Stimulated activated CD8-positive, alpha-beta memory T cell treated with anti-CD3 and anti-CD28 coated beads, Interleukin-2, amount 100 ng/mL, for 1 hour (primary cell): ENCODE measurements at places on chromosomes 12 and 14.

DNA sequence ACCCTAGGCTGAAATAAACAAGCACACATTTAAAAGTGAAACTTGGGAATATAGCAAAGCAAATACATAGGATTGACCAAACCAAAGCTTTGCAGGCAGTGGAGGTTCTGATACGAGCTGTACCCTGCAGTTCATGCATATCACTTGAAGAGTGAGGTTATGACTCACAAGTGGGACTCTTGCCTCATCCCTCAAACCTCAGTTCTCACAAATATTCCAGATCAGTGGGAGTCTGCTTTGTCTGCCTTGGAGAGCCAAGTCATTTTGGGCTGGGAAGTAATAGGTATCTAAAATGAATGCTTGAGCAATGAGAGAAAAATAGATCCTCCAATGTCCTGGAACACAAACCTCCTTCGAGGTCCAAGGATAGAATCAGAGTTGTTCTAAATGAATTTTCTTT, 116.4 kb downstream of the LRIG3 start:
- no peak for DNase-seq

DNA sequence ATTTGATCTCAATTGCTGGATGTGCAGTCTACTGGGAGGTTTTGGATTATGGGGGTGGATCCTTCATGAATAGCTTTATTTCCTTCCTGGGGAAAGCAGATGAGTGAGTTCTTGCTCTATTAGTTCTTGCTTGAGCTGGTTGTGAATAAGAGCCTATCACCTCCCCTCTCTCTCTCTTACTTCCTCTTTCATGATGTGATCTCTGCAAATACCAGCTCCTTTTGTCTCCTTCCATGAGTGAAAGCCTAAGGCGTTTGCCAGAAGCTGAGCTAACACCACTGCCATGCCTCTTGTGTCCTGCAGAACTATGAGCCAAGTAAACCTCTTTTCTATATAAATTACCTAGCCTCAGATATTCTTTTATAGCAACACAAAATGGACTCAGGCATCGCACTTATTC, 302.7 kb downstream of the CCER1 start:
- DNase-seq: no peak

DNA sequence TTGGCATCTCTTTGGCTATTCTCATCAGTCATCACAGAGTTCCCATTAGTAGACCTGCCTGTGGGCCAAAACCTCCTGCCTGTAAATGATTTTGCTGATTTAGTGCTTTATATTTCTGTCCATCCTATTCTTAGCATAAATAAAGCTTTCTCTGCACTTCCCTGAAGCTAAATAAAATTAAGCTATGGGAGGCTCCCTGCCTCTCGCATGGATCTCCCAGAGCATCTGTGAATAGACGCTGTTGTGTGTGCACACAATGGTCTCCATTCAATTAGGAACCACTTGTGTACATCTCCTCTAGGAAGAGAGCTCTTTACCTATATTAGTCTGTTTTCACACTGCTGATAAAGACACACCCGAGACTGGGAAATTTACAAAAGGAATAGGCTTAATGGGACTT, 80.4 kb downstream of the PPFIBP1 start:
- DNase-seq: no peak

GRCh38 chr12:54935235-54935951, 49.2 kb downstream of the TESPA1 start:
- DNase-seq: no peak

- DNase-seq: no peak
Measured at GRCh38 chr14:42862114-42862513, 1255.4 kb downstream of the LRFN5 start.

GRCh38 chr12:93808169-93808899, 131.2 kb downstream of the CRADD start:
- no peak for DNase-seq

DNA sequence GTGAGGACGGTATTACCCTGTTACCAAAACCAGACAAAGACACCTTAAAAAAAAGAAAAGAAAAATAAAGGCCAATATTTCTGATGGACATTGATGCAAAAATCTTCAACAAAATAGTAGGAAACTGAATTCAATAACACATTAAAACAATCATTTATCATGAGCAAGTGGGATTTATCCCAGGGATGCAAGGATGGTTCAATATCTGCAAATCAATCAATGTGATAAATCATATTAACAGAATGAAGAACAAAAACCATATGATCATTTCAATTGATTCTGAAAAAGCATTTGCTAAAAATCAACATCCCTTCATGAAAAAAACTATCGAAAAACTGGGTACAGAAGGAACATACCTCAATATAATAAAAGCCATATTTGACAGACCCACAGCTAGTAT, 32.3 kb upstream of the ATP2B1 start:
- DNase-seq: no peak

DNA sequence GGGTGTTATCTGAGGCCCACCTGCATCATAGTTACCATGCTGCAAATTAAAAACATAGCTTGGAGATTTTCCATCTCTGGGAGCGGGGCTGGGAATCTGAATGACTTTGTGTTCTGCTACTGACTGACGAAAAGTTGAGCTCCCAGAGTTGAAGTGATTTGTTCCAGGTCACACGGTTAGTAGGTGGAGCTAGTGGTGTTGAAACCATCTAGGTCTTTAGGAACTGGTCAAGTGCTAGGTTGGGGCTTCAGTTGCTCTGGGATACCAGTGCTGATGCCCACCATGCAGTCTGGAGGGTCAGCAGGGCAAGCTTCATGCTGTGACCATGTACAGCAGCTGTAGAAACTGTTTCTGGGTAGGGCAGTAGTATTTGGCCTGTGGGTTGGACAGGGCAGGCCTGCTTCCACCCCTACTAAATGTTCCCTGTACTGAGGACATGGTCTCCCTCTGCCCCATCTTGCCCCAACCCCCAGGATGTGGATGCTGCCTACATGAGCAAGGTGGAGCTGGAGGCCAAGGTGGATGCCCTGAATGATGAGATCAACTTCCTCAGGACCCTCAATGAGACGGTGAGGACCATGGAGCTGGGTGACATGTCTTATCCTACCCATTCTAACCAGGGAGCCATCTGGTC, 5.3 kb downstream of the KRT7 start:
- DNase-seq: no peak

DNA sequence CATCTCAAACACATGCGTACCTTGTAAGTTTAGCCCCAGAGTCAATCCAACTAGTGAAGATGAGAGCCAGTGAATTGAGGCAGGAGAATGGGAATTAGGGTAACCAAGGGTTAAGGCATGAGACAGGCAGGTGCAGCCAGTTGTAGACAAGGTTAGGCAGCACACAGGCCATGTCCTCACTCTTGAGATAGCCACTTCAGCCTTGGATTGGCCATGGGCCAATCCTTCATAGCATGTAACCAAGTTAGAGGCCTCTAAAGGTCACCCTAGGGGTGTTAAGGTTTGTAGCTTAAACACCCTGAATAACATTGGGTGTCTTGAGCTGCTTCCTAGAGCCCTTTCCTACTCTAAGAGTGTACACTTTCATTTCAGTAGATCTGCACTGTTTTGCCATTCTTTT, 208.2 kb upstream of the RBM19 start:
- DNase-seq: no peak

- no peak for DNase-seq
Measured at GRCh38 chr12:117356048-117356447, 5.4 kb downstream of the NOS1 start.

- DNase-seq: no peak
Measured at GRCh38 chr12:113273053-113273725, 51.9 kb downstream of the TPCN1 start.

- no peak for DNase-seq
Measured at GRCh38 chr14:104004849-104005248, 62.5 kb upstream of the RD3L start.

DNA sequence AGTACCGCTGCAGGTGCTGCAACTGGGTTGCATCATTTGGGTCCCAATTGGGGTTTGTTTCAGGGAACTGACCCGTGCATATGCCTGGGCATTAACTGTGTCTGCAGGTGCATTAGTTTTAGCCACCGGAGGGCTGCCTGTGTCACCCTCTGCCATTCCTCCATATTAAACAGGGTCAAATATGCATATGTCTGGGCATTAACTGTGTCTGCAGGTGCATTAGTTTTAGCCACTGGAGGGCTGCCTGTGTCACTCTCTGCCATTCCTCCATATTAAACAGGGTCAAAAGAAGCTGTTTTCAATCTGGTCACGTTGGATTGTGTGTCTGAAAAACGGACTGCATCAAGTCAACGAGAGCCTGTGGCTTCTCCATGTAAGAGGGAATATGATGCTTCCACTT, 1317.0 kb downstream of the TMEM121 start:
- DNase-seq: no peak

DNA sequence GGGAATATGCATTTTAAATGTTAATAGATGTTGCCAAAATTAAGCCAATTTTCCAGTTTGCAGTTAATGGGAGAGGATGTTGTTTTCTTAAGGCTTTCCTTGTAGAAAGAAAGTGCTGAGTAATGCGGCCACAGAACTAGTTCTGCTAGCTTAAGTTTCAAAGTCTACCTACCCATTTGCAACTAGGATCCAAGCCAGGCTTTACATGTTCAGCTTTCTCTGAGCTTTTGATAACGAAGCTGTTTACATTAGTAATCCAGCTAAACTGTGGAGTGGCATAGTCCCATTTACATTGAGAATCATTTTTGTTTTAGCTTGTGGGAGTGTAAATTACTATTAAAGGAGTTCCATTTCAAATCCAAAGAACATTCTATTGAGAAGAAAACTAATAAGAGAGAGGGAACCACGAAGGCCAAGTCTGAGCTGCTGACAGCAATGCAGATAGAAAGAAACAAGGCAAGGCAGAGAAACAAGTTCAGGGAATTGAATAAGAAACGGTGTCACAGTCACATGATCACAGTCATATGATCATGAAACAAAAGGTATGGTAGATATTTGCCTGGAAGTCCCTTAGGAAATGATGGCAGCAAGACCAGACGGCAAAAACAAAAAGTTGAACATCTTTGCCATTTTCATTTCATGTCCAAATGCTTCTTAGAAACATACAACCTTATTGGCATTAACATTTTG, 274.9 kb downstream of the PAWR start:
- DNase-seq: no peak

GRCh38 chr14:71752111-71752738, 180.0 kb upstream of the RGS6 start:
- DNase-seq: no peak

DNA sequence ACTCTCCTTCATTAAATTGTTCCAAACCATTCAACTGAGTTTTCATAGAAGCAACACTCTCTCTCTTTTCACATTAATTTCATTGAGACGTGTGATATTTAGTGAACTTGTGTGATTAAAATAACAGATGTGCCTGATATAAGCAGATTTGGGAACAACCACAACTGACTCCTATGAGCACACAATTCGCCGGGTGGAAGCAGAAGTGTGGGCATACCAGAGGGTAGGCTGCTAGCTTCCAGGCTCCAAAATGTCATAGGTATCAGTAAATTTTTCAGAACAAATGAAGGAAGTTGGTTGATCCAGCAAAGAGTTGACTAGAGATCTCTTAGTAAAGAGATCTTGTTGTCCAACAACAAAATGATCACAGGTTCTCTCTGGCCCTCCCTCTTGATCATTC, 429.7 kb downstream of the DPF3 start:
- no peak for DNase-seq

DNA sequence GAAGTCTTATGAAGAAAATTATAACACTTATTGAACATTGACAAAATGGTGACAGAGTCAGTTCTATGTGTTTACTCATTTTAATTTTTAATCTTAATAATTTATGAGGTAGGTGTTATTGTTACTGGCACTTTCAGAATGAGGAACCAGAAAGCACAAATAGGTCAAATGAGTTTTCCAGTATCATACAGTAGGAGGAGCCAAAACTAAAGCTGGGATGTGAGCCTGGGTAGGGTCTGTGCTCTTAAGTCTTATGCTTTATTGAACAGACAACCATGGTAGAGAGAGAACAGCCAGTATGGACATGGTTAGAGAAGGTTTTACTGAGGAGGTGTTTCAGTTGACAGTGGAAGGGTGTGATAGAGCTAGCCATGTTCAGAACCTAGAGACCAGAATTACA, 775.7 kb downstream of the TMTC2 start:
- no peak for DNase-seq

DNA sequence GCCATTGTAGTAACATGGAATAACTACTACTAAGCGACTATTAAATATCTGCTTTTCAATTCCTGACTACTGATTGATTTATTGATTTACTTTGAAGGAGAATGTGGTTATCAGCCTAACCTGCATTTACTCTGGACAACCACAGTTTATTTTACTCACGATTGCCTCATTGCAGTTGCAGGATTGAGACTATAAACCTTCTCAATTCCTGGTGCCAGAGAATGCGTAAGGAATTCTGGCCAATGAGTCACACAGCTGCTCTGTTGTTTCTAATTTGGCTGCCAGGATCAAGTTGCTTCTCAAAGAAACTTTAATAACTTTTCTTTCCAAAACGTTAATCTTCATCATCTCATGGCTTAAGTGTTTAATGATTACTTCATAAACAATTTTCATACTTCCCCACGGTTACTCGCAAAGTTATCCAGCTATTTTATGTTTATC, 13.1 kb upstream of the TMTC1 start:
- DNase-seq: no peak

DNA sequence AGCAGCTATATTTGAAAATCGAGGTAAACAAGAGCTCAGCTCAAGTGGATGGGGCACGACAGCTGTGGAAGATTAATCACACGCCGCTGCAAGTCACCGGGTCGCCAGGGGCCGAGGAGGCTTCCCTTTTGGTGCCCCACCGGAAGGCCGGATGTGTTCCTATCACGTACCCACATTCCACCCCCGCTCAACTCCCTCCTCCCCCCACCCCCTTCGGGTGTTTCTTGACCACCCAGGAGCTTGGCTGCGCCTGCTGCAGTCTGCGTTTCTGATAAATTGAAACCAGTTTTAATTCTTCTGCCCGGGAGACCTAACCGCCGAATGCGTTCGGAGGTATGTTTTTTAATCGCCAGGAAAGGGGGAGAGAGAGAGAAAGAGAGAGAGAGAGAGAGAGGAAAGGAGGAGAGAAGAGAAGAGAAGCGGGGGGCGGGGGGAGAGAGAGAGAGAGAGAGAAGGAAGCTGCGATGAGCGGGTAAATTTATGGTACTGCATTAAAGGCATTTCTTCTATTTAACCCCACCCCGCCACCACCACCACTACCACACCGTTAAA, 1.8 kb downstream of the SLC8A3 start:
- DNase-seq: no peak

DNA sequence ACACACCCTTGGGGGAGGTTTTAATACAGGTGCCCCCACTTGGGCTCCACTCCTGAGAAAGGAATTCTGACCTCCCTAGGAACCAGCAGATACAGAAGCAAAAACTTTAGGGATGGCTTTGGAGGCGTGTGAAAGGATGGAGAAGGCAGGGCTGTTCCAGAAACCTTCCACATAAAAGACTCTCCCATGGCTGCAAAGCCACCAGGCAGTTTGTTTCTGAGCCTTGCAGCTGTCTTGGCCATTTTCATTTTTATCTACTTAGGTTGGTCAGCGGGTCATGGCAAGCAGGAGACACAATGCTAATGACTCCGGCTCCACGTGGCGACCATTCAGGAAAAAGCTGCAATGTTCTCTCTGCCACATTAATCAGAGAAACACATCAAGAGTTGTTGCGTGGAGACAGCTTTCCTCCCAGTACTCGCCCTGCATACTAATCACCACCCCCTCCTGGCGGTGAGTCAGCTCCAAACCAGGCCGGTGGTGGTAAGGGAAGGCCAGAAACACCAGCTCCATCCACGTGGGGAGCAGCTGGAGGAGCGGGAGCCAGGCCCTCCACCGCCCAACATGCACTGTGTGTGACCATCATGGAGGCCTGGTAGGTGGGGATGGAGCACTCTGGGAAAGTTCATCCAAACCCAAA, 30.9 kb upstream of the IRF2BPL start:
- DNase-seq: no peak

GRCh38 chr12:13941258-13942249, 39.8 kb downstream of the GRIN2B start:
- DNase-seq: no peak
